ENCODE measurements at places on chromosomes 13 and 19.

DNA sequence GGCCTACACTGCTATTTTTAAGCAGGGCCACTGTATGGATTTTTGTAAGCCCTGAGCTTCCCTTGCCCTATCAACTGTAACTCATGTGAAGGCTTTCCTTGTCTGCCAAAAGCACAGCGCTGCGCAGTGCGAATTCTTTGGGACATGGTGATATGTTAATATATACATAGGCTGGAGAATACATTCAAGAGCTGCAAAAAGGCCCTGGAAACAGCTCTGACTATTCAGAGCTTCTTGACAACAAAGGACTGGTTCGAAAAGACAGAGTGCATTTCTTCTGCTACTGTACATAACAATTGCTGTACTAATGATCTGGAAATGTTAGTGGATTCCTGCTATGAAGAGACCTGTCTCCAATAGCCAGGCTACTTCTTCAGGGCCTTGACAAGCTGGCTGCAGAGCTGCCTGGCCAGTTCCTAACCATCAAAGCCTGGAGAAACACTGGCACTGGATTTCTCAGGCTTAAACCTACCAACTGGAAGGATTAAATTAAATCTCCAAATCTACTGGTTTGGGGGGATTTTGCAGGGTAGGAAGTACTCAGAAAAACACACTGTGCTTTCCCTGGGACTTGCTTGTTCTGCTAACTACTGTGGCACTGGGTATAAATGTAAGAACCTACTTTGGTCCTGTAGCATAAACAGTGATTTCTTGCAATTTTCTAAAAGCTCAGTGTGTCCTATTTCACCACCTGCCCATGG is 246.9 kb downstream of the DNAJC15 start:
- no peak for DNase-seq

DNA sequence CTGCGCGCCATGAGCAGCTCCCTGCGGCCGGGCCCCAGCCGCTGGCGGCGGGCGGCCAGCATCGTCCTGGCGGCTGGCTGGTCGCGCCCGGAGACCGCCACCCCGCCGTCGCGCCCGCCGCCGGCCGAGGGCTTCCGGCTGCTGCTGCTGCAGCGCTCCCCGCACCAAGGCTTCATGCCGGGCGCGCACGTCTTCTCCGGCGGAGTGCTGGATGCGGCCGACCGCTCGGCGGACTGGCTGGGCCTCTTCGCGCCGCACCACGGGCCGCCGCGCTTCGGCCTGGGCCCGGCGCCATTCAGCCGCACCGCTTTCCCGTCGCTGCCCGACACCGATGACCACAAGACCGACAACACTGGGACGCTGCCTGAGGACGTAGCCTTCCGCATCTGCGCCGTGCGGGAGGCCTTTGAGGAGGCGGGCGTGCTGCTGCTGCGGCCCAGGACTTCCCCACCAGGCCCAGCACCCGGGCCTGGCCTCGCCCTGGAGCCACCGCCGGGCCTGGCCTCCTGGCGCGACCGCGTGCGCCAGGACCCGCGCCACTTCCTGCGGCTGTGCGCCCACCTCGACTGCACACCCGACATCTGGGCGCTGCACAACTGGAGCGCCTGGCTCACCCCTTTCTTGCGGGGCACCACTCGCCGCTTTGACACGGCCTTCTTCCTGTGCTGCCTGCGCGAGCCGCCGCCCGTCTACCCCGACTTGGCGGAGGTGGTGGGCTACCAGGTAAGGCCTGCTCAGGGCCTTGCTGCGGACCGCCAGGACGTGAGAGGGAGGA is 518 bp downstream of the NUDT19 start:
- DNase-seq = no peak

DNA sequence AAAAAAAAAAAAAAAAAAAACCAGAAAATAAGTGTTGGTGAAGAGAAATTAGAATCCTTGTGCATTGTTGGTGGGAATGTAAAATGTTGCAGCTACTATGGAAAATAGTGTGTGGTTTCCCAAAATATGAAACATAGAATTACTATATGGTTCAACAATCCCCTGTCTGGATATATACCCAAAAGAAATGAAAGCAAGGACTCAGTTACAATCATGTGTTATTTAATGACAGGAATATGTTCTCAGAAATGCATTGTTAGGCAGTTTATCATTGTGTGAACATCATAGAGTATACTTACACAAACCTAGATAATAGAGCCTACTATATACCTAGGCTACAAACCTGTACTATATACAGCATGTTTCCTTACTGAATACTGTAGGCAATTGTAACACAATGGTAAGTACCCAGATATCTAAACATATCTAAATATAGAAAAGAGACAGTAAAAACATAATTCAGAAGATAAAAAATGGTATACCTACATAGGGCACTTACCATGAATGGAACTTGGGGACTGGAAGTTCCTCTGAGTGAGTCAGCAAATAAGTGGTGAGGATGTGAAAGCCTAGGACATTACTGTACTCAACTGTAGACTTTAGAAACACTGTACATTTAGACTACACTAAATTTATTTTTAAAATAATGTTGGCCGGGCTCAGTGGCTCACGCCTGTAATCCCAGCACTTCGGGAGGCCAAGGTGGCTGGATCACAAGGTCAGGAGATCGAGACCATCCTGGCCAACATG is 25.7 kb upstream of the SLC7A1 start:
- DNase-seq = no peak

DNA sequence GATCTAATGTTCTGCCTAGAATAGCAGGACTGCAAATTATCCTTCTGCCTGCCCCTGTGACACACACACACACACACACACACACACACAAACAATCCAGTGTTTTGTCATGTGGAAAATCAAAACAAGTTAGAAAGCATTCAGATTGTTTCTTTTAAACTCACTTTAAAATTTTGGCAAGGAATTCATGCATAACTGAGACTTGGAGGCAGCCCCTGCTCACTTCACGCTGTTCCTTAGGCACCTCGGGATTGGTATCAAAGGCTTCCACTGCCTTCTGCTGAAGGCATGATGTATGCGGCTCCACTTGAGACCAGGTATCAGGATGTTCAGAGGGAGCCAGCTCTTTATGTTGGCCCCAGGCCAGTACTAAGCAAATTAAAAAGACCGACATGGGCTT is 158.7 kb downstream of the OXGR1 start:
- no peak for DNase-seq

- DNase-seq = no peak
Observed at GRCh38 chr19:28285078-28285477, 927.9 kb downstream of the UQCRFS1 start.

GRCh38 chr19:13723206-13723605 is 41.1 kb upstream of the MRI1 start:
- DNase-seq = no peak

- DNase-seq = no peak
Observed at GRCh38 chr13:32173881-32174280, 141.3 kb downstream of the ZAR1L start.

DNA sequence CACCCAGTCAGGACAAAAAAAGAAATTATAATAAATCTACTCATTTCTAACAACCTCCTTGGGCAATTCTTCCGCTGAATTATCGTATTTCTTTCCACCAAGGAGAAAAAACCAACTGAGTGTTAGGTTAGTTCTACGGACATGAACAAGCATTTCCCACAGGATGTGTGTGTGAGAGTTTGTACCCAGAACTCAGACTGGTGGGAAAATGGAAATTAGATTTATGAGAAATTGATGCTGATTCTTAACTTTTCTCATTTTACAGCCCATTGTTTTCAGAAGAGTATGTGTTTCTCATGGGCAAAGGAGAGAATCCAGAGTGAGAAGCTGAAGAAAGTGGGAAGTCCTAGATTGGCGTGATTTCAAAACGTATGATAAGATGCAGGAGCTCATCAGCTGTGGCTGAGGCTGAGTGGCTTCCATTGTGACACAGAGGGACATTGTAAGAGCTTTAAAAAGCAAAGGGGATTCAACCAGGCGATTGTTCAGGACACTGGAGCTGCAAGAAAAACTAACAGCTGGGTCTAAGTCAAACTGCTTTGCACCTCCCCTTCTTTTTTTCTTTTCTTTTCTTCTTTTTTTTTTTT is 184.7 kb upstream of the ARGLU1 start:
- no peak for DNase-seq

- DNase-seq = no peak
Observed at GRCh38 chr13:109703250-109703649, 83.1 kb downstream of the IRS2 start.

DNA sequence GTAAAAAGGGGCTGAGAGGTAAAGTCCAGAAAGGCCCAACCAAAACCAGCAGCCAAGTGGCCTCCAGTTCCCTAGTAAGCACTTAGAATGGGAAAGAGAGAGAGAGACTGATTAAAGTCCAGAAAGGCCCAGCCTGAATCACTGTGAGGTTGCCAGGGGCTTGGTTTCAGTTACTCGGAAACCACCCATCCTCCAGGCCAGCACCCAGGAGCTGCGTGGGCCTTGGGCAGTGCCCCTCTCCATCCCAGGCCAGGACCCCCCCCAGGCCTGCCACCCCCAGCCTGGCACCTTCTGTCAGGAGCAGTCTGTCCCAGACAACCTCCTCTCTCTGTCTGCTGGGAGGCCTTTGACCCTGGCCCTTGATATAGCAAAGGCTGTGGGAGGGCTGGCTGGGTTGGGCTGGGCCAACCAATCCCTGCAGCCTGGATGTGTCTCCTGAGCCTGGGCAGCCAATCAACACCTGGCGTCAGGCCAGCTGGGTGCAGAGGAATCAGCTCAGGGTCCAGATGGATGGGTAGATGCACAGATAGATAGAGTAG is at the start of gene CYP4F2:
CYP4F2 (minus strand) TSS at position 337 of the 539 bp plus-strand sequence. CDS start 463 bp downstream, outside the sequence.
- no peak for DNase-seq

DNA sequence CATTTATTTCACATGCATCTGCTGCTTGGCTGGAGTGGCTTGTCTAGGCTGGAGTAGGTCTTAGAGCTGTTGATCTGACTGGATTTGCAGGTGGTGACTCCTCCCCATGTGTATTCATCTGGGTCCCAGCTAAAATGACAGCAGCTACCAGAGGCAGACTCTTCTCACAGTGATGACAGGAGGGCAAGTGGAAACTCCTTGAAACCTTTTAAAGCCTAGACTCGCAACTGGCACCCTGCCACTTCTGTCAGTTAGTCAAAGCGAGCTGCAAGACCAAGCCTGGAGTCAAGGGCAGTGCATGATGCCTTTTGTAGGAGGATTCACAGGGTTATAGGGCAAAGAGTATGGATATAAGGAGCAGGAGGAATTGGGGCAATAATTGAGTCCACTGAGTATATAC is 65.2 kb downstream of the TEX26 start:
- no peak for DNase-seq

GRCh38 chr13:51034906-51035305 is 76.2 kb downstream of the C13orf42 start:
- DNase-seq = no peak

DNA sequence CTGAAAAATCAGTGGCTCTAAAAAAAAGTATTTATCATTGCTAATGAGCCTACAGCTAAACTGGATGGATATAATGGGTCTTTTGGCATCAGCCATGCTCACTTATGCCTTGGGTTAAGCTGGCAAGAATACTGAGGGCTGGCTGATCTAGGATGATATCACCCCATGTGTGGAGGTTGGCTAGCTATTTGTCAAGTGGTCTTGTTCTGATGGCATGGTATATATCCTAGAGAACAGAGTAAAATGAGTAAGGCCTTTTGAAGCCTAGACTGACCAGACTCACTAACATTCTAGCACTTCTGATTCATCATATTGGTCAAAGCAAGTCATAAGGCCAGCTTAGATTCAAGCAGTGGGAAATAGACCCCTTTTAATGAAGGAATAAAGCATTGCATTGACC is 383.0 kb downstream of the SLITRK1 start:
- DNase-seq = no peak

- DNase-seq = peak; percentile 21
Observed at GRCh38 chr13:24270639-24271141, 38.7 kb upstream of the C1QTNF9 start.

DNA sequence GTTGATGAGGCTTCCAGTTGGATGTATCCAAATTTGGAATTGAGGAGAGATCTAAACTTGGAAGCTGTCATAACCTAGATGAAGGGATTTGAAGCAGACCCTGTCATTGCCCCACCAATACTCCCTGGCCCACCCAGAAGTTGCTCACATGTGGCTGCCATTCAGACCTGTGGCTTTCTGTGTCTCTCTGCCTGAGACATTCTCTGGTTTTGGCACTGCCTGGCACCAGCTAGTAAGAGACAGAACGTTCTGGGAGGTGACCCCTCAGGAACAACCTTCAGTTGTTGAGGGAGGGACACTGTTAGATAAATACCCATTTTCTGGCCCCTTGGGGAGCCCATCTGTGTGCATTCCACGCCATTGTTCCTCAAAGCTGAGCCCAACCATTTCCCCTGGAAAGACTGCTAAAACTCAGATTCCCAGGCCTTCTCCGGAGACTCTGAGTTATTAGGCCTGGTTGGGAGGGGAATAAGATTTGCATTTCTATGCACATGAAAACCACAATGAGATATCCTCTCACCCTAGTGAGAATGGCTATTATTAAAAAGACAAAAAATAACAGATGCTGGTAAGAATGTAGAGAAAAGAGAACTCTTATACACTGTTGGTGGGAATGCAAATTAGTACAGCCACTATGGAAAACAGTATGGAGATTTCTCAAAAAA is 290.4 kb downstream of the TSHZ3 start:
- no peak for DNase-seq

DNA sequence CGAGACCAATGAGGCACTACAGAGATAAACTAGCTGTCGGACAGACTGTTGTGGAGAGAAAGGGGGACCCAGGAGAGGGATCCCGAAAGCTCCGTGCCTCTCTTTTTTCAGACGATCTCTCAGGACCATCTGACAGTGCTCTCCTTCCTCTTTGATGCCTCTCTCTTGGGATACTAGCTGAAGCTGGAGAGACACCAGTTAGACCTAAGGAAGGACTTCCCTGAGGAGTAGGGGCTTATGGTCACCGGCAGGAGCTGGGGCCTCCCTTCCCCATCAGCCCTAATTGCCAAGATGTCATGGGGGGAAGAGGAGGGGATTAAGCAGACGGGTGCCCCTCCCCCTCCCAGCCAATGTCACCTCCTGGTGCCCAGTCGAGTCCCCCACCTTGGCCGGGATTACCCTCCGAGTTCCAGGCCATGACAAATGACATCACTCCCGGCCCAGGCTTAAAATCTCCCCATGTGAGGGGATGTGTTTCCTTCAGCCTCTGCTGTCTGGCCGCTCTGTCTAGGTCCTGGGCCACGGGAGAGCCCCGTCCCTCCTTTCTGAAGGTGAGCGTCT is at the start of gene CRX:
CRX (plus strand) TSS at position 478 of the 561 bp plus-strand sequence. CDS start 12,507 bp downstream, outside the sequence.
- no peak for DNase-seq

DNA sequence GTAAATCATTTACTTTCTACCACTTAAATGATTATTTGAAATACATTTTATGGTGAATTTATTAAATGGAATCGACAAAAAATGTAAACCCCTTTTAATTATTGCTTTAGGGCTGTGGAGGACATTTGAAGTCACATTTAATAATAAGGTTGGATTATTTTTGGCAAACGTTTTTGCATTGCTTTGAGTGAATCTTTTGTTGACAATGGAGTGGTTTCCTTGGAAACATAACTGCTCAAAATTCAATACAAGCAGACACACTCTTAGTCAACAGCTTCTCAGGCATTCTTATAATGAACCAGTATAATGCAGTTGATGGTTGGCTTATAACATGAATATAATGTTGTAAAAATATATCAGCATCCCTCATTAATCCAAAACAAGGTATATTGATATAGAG is 104.7 kb downstream of the DCLK1 start:
- no peak for DNase-seq

Data from GM04504 (cell line).